Fibroblast of the conjunctiva (primary cell): ENCODE measurements at places on chromosomes 7 and 10.

DNA sequence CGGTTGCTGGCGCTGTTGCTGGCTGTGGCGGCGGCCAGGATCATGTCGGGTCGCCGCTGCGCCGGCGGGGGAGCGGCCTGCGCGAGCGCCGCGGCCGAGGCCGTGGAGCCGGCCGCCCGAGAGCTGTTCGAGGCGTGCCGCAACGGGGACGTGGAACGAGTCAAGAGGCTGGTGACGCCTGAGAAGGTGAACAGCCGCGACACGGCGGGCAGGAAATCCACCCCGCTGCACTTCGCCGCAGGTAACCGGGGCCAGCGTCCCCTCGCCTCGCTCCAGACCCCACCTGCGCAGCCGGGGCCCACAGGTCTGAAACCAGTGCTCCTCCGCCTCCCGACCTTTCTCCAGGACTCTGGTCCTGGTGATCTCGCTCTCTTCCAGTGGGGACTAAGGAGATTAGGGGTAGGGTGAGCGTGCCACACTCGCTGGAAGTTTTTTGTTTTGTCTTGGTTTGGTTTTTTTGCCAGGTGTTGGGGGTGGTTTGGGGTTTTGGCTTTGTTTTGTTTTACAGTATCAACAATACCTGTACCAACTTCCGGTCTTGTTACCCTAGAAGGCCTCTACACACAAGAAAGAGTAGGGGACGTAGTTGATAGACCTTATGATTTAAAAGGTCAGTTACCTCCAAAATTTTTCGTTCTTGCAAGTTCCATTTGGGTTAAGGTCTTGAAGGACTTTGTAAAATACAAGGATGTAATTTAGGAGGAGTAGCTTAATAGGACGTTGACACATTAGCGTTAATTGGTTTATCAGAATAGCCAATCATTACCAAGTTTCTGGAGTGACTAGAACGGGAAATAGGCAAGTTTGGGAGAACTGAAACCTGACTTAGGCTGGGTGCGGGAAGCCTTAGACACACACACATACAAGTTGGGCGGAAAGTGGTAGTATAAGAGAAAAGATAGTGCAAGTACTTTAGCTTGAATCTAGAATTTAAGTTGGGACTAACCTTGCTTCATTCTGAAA is 704 bp downstream of the TNKS2 start:
- DNase-seq, result peak; percentile 9

GRCh38 chr7:55427342-55427741 is 62.2 kb downstream of the LANCL2 start:
- DNase-seq, result no peak

- DNase-seq, result no peak
These were observed 119.1 kb upstream of the PHYHIPL start for GRCh38 chr10:59057345-59057744.

GRCh38 chr10:61894133-61894532 is 7.4 kb upstream of the ARID5B start:
- DNase-seq, result no peak

- no peak for DNase-seq
These were observed 855 bp upstream of the PALD1 start for GRCh38 chr10:70477661-70478162.

DNA sequence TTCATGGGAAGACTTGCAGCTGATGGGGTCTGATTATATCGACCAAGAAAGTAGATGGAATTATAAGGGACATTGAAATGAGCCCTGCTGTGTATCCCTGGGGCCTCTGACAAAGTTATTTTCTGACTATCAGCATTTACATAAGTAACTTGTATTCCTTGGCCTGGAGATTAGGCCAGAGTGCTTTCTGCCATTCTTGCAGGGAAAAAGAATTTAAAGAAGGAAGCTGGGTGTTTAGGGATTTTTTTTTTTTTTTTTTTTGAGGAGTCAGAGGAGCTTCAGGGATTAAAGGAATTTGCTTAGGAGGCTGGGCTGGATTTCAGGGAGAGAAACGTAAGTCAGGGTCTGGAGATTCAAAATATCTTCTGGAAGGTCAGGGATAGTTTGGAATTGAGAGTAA is 4.6 kb downstream of the SPAM1 start:
- no peak for DNase-seq

- DNase-seq, result no peak
These were observed 19.5 kb upstream of the NOM1 start for GRCh38 chr7:156929789-156930539.

GRCh38 chr10:9096288-9096687 is 1041.8 kb downstream of the GATA3 start:
- DNase-seq, result no peak

- DNase-seq, result no peak
These were observed 57.8 kb downstream of the MICU1 start for GRCh38 chr10:72567889-72568640.

DNA sequence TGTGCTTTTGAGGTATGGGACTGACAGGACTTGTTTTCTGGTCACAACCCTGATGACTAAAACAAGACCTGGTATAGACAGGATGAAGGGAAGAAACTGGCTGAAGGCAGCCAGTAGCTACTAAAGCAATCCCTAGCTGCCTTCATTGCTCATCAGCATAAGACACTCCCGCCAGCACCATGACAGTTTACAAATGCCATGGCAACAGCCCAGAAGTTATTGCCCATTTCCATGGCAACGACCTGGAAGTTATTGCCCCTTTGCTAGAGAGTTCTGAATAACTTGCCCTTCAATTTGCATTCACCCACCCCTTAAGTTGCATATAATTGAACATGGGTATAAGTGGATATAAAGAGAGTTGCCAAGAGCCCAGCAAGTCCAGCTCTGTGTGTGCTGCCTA is 169.6 kb upstream of the FAM171A1 start:
- DNase-seq, result no peak

GRCh38 chr7:26000841-26001240 is 151.2 kb upstream of the NFE2L3 start:
- no peak for DNase-seq

- DNase-seq, result peak; percentile 86
These were observed 176.1 kb upstream of the TNS3 start for GRCh38 chr7:47757921-47758411.

DNA sequence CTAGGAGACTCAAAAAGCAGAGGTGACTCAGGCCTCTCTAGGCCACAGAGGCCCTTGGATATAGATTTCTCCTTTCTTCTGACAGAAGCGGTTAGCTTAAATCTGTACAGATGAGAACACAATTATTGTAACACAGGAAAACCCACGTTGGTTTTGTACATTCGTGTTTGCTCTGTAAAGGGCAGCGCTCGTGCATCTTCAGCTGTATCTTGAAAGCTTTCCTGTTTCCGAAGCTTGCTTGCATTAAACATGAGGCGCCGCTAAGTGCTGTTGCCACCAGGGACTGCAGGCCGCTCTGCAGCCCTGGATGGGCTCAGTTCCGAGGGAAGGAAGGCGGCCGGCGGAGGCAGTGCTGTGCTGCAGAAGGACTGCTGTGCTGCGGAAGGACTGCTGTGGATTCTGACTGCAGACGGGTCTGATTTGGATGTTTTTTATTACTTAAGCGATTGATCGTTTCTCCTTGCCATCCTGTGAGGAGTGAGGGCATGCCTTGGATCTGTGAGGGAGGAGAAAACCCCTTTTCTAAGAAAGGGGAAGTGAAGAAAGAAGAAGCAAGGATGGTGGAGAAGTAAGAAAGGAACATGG is 53.3 kb downstream of the FHIP2A start:
- peak; percentile 49 for DNase-seq

DNA sequence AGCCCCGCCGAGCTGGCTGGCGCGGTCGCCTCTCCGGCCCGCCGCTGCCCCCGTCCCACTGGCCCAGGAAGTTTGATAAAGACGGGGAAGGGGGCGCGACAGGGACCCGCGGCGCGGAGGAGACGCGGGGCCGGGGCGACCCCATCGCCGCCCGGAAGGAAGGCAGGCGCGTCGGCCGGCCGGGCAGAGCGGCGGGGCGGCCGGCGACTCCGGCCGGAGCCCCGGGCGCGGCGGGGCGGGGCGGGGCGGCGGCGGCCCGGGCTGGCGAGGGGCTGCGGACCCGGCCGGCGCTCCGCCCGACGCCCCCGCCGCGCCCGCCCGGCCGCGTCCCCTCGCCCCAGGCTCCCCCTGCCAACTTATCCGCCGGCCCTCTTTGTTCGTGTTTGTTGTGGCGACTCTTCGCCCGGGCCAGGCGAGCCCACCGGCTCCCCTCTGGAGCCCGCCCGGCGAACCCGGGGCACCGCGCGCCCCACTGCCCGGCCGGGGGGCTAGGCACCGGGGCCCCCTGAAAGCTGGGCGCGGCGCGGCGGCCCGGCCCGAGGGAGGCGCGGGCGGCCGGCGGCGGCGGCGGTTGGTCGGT is 571 bp downstream of the KDM7A start:
- no peak for DNase-seq

DNA sequence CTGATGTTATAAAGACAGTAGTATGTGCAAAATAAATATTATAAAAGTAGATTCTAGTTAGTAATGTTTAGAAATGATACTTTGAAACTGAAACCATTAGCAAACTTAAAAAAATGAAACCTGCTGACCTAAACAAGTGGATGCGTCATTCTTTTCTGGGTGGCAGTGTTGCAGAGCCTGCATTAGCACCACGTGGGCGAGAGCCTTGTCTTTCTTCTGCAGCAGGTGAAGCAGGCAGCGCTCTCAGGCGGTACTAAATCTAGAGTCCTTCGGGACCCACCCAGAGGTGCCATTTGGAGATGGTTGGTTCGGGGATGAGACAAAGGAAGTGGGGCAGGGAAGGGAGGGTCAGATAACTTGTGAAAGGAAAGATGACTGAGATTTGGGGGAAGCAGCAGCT is 759.1 kb upstream of the IGFBP3 start:
- DNase-seq, result no peak

- DNase-seq, result no peak
These were observed 7.3 kb downstream of the YKT6 start for GRCh38 chr7:44208085-44208484.

GRCh38 chr10:80567292-80567691 is 29.6 kb downstream of the SH2D4B start:
- DNase-seq, result no peak

DNA sequence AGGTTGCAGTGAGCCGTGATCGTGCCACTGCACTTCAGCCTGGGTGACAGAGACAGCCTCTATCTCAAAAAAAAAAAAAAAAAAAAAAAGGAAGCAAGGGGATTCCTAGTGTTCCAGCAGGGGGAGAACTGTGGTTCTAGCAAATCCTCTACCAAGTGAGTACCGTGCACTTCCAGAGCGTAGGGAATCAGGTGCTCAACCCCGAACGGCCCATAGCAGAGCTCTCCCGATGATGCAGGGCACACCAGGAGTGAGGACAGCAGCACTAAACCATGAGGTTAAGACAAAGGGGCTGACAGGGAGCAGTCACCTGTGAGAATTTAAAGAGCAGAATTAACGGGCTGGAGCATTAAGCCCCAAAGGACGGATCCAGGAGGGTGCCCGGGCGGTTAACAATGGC is 173.6 kb downstream of the PTPRN2 start:
- DNase-seq, result no peak

DNA sequence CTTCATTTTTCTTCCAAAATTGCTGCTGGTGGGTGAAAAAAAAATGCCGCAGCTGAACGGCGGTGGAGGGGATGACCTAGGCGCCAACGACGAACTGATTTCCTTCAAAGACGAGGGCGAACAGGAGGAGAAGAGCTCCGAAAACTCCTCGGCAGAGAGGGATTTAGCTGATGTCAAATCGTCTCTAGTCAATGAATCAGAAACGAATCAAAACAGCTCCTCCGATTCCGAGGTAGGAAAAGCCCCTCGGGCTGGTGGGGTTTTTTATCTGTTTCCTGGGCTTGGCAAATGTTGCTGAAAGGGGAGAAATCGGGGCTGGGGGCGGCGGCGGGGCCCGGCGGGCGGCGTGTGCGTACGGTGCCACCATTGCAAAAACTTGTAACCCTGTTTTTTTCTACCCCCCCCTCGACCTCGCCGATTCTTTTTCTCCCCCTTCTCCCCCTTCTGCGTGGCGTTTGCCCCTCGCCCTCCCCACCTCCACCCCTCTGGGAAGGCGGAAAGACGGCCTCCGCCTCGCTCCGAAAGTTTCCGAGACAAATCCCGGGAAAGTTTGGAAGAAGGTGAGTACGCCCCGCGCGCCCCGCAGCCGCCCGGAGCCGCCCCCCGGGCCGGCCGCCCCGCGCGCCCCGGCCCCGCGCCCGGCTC is 789 bp downstream of the TCF7L2 start:
- DNase-seq, result no peak

DNA sequence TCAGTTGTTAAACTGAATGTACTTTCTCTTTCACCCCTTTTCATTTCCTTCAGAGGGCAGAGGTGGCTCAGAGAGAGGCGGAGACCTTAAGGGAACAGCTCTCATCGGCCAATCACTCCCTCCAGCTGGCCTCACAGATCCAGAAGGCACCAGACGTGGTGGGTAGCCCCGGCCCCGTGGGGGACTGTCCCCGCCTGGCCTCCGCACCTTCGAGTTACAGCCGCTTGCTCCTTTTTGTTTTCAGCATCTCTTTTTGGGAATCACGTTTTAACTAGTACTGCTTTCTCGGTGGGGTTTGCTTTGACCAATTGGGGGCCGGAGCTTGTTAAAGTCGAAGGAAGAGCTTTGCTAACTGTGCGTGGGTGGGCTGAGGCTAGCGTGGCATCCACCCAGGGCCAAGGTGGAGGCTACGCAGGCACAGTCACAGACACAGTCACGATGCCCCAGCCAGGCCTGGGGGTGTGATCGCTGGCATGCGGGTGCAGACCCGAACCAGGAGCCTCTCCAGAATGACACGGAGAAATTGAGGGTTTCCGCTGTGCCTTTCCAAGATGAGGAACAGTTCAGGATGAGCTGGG is 116.2 kb upstream of the SH2B2 start:
- no peak for DNase-seq

- no peak for DNase-seq
These were observed 237.2 kb downstream of the BUB3 start for GRCh38 chr10:123391275-123392028.
